ENCODE measurements at places on chromosomes 3 and 15. TPM values are rescaled to one million over a fixed set of nuclear protein-coding genes. Genes with fewer than 3 reads are reported as not detected.

The TMEM207 gene
- total RNA-seq, result not detected

The LMCD1 gene
- total RNA-seq, result 4.5 TPM

The GPR62 gene
- not detected for total RNA-seq

The SLC24A5 gene
- total RNA-seq, result not detected

The GPR176 gene
- 20.7 TPM for total RNA-seq

The HIGD2B gene
- not detected for total RNA-seq

The TERC gene
- not detected for total RNA-seq

The COL8A1 gene
- 73.2 TPM for total RNA-seq

The SAMMSON gene
- total RNA-seq, result not detected

The GOLGA6L6 gene
- not detected for total RNA-seq

The ACTC1 gene
- total RNA-seq, result not detected

The ISLR gene
- total RNA-seq, result 0.50 TPM

The DCLK3 gene
- not detected for total RNA-seq

The SLCO3A1 gene
- 41.8 TPM for total RNA-seq

The MYNN gene
- total RNA-seq, result 17.2 TPM

The IMPG2 gene
- total RNA-seq, result 0.50 TPM

The GABRR3 gene
- total RNA-seq, result not detected

The PRICKLE2 gene
- total RNA-seq, result 50.5 TPM

The MYZAP gene
- total RNA-seq, result 4.8 TPM

The GTF2E1 gene
- 16.5 TPM for total RNA-seq

The AQP9 gene
- total RNA-seq, result not detected

The ADAMTS17 gene
- 1.7 TPM for total RNA-seq

The RAB6B gene
- 5.3 TPM for total RNA-seq

The TUSC7 gene
- not detected for total RNA-seq

The BCL2A1 gene
- total RNA-seq, result not detected

The GOLGA8G gene
- not detected for total RNA-seq

The STAC gene
- total RNA-seq, result 19.3 TPM

The MME gene
- 94.5 TPM for total RNA-seq

The LTF gene
- not detected for total RNA-seq

The ZNF662 gene
- total RNA-seq, result 3.8 TPM

The ZBTB47 gene
- 21.8 TPM for total RNA-seq

The IL1RAP gene
- 63.2 TPM for total RNA-seq

The CD200 gene
- 13.0 TPM for total RNA-seq

The NTRK3 gene
- total RNA-seq, result not detected

The COLQ gene
- total RNA-seq, result 0.37 TPM

The LINGO1 gene
- total RNA-seq, result not detected

The MOBP gene
- total RNA-seq, result not detected

The NEK10 gene
- 2.7 TPM for total RNA-seq

The TTLL13 gene
- 0.17 TPM for total RNA-seq

The TEX55 gene
- not detected for total RNA-seq

The TRAIP gene
- 4.9 TPM for total RNA-seq

The FRMD5 gene
- 12.5 TPM for total RNA-seq

The COL6A6 gene
- not detected for total RNA-seq

The CAMK2N2 gene
- total RNA-seq, result 3.7 TPM

The MB21D2 gene
- total RNA-seq, result 5.2 TPM

The MESP2 gene
- 0.31 TPM for total RNA-seq

The PLA1A gene
- not detected for total RNA-seq

The EFHB gene
- not detected for total RNA-seq

The VGLL4 gene
- 77.3 TPM for total RNA-seq
